Stimulated activated CD8-positive, alpha-beta memory T cell treated with anti-CD3 and anti-CD28 coated beads, Interleukin-15, amount 100 ng/mL, for 1 hour (primary cell): ENCODE measurements at places on chromosomes 4 and X.
A peak's percentile ranks its signal among the peaks of the same experiment; 100 is the strongest.

GRCh38 chrX:148537556-148538182 lies 37.3 kb downstream of the AFF2 start:
- DNase-seq: no peak

GRCh38 chr4:150773729-150774449 lies 191.9 kb downstream of the MAB21L2 start:
- DNase-seq: no peak

DNA sequence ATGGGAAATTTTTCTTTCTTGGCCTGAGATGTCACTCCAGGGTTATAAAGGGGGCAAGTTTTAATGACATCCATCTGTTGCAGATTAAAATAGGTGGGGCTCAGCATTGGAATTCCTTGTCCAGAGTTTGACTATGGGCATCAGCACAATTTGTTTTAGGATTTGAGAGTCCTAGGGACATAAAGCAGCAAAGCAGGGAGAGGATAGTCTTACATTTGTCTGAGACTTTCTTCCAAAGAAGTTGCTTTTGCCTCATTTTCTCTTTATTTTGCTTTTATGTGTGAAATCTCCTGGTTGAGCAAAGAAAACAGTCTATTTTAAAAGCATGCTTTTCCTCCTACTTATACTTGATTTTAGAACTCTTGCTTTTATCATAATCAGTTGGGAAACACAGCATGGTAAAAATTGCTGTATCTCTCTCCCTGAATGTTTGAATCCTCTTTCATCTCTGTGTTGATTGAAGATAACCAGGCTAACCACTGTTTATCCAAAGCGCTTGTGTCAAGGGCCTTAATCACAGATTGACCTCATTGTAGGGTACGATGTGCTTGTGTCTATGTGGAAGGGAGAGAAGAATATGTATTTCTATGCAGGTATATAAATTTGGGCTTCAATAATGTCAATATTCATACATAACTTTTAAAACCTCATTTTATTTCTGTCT lies 121.5 kb downstream of the ANK2 start:
- no peak for DNase-seq

- DNase-seq: no peak
These were observed 156.8 kb downstream of the PACRGL start for GRCh38 chr4:20857081-20857480.

DNA sequence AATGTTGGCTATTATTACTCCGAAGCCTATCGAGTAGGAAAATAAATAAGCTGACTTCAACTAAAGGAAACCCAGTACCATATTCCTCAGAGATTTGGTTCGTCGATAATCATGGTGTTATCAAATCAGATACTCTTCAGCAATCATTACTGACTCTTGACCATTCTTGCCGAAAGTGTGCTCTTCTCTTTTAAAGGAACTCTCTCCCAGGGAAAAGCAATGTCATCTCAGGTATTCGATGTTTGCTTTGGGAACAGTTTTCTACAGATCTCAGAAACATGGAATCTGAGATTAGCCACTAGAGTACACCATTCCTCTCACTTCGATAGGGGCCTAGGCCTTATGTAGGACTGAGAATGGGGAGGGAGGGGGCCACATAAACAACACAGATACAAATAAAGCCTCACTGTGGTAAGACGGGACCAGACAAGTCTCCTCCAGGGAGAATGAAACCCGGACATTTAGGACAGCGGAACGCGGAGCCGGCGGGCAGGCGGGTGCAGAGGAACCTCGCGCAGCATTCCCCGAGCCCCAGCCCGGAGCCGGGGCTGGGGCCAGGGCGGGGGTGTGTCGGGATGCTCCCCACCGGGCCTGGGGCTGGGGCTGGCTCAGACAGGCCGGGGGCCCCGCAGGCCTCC lies 581 bp downstream of the DNAJB14 start:
- no peak for DNase-seq

DNA sequence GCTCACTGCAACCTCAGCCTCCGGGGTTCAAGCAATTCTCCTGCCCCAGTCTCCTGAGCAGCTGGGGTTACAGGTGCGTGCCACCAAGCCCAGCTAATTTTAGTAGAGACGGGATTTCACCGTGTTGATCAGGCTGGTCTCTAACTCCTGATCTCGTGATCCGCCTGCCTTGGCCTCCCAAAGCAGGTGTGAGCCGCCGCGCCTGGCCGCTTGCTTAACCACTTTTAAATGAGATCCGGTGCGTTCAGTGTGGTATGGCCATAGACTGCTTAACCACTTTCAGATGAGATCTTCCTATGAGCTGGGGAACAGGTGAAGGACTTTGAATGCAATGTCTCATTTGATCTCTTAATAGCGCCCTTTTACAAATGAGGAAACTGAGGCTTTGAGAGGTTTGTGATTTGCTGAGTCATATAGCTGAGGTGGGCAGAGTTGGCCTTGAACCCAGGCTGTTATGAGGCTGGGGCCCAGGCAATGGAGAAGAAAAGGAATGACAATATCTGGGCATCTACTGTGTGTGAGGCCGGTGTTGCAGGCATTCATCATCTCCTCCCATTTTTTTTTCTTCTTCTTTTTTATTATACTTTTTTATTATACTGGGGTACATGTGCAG lies 41.9 kb upstream of the NSG1 start:
- no peak for DNase-seq

- DNase-seq: no peak
These were observed 69.5 kb downstream of the LARP1B start for GRCh38 chr4:128130621-128131020.

- DNase-seq: no peak
These were observed 421.4 kb upstream of the CPXCR1 start for GRCh38 chrX:88325634-88326033.

DNA sequence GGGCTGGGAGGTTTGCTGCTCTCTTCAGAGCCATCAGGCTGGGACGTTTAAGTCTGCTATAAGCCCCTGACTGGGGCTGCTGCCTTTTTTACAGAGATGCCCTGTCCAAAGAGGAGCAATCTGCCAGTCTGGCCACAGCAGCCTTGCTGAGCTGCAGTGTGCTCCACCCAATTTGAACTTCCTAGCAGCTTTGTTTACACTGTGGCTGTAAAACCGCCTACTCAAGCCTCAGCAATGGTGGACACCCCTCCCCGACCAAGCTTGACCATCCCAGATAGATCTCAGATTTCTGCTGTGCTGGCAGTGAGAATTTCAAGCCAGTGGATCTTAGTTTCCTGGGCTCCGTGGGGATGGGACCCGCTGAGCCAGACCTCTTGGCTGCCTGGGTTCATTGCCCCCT lies 40.7 kb downstream of the SPATA18 start:
- no peak for DNase-seq

GRCh38 chrX:11190745-11191510 lies 79.8 kb downstream of the HCCS start:
- DNase-seq: no peak

- no peak for DNase-seq
These were observed 69.4 kb downstream of the STX18 start for GRCh38 chr4:4472344-4472958.

DNA sequence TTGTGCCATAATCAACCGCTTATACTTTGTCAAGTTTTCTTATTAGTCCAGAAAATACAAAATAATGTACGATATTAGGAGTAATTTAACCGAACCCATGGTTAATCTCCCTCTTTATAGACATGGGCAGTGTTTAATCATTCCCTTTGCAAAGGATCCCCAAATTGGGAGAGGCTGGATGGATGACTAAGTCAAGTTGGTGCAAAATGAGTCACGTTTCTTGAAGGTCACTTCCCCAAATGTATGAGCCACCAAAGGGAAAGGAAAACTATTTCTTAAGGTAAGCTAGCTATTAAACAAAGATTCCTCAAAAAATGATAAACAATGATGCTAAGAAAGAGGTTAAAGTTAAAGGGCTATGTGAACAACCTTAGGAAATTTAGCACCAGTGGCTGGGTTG lies 17.5 kb downstream of the MAML3 start:
- no peak for DNase-seq

- DNase-seq: no peak
These were observed 11.4 kb upstream of the FMR1 start for GRCh38 chrX:147900349-147900748.

DNA sequence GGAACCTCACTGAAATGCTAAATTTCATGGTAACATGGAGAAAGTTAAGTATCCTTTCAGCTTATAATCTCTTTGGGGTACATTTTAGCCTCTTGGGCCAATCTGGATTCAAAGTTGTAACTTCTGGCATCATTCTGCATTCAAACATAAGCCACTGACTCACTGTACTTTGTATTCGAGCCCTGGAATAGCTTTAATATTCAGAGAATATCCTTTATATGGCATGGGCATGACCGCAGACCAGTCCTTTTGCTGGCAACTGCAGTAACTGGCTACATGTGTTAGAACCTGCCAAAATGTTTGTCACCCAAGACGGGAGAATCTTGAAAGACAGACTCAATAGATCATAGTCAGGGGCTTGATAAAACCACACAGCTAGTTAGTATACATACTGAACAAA lies 3.3 kb downstream of the GASK1B start:
- DNase-seq: no peak

DNA sequence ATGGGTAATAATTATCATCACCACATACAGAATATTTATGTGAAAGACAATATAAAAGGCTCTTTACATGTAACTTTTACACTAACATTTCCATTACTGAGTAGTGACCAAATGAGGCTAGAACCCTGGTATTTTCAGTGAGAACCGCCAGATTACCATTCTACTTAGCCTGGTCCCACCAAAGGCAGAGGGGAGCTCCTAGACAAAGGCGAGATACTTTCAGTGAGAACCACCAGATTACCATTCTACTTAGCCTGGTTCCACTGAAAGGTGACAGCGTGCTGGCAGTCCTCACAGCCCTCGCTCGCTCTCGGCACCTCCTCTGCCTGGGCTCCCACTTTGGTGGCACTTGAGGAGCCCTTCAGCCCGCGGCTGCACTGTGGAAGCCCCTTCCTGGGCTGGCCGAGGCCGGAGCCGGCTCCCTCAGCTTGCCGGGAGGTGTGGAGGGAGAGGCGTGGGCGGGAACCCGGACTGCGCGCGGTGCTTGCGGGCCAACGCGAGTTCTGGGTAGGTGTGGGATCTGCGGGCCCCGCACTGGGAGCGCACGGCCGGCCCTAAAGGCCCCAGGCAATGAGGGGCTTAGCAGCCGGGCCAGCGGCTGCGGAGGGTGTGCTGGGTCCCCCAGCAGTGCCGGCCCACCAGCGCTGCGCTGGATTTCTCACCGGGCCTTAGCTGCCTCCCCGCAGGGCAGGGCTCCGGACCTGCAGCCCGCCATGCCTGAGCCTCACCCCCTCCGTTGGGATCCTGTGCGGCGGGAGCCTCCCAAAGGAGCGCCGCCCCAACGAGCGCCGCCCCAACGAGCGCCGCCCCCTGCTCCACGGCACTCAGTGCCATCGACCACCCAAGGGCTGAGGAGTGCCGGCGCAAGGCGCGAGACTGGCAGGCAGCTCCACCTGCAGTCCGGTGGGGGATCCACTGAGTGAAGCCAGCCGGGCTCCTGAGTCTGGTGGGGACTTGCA lies 1276.1 kb downstream of the PCDH7 start:
- no peak for DNase-seq

- DNase-seq: no peak
These were observed 552.0 kb downstream of the STIM2 start for GRCh38 chr4:27412613-27413012.

GRCh38 chr4:185068837-185069236 lies 50.5 kb downstream of the HELT start:
- no peak for DNase-seq

DNA sequence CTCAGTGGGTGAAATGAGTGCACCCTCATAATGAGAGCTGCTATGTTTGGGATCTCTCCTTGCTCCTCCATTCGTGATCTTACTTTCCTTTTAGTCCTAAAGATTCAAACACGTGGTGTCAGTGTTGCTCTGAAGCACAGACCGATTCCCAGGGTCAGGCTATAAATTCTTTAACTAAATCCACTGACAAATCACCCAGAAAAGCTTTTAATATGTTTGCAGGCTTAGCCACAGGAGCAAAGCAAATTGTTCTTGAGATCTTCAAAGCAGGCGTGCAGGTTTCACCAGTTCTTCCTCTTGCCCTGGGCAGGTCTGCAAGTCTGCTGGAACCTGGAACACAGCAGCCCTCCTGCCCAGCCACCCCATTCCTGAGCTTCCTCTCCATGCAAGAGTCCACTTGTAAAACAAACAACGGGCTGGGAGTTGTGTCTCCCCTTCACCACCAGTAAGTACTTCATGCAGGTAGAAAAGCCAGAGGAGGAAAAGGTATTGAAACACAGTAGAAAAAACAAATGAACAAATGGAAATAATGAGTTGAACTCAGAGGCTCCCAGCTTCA lies 70.1 kb upstream of the ENPP6 start:
- no peak for DNase-seq

GRCh38 chr4:70713453-70714078 lies 8.2 kb upstream of the RUFY3 start:
- no peak for DNase-seq

DNA sequence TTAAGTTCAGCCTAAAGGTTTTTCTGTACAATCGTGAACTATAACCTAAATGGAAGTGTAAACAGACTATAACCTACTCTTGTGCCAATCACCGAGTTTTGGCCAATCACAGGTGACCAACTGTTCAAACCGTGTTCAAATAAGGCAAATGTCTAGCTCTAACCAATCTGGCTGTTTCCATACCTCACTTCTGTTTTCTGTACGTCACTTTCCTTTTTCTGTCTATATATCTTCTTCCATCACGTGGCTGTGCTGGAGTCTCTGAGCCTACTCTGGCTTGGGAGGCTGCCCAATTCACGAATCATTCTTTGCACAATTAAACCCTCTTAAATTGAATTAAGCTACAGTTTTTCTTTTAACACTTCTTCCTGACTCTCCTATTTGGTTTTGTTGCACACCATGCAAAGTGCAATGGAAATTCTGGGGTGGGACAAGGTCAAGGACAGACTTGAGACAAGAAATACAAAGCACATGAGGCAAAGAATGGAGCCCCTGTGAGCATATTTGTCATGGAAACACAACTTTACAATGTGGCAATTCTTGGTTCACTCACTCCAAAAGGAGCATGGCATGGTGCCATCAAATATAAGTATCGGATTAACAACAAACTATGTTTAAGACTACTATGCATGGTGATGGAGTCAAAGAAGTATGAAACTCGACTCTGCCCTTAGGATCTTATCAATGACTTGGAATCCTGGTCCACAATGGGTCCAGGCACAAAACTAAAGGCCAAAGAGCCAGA lies 115.7 kb upstream of the FAM9B start:
- no peak for DNase-seq

- DNase-seq: no peak
These were observed 121.9 kb downstream of the GLRA3 start for GRCh38 chr4:174707051-174707676.

DNA sequence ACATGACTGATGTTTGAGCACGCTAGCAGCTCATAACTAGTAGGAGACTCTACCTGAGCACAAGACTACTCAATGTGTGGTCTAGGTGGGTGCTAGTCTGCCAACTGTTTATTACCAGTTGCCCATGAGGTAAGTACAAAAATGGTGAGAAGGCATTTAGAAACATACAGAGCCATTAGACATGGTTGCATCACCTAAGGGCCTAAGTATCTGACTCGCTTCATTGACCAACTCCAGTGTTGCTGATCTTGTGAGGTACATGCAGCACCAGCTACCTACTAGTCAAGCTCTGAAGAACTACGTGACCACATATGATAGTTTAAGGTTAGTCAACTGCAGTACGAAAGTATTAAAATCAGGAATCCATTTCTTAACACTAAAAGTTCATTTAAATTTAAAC lies 39.9 kb downstream of the APBB2 start:
- no peak for DNase-seq

- no peak for DNase-seq
These were observed 1359.5 kb downstream of the TECRL start for GRCh38 chr4:63049726-63050125.

GRCh38 chrX:54182864-54183613 lies at the start of gene FAM120C:
Gene FAM120C (minus strand): TSS chrX:54183254. CDS start chrX:54183198, 56 bp downstream.
- DNase-seq: peak; percentile 30
